Activated naive CD4-positive, alpha-beta T cell treated with anti-CD3 and anti-CD28 coated beads for 36 hours (primary cell): ENCODE measurements at places on chromosomes 2 and 18. TPM values are rescaled to one million over a fixed set of nuclear protein-coding genes. Genes with fewer than 3 reads are reported as not detected.

- DNase-seq: no peak
These were observed 116.5 kb upstream of the OTOS start for GRCh38 chr2:240256704-240257637.

- DNase-seq: no peak
These were observed 245.1 kb downstream of the NEDD4L start for GRCh38 chr18:58288921-58289797.

DNA sequence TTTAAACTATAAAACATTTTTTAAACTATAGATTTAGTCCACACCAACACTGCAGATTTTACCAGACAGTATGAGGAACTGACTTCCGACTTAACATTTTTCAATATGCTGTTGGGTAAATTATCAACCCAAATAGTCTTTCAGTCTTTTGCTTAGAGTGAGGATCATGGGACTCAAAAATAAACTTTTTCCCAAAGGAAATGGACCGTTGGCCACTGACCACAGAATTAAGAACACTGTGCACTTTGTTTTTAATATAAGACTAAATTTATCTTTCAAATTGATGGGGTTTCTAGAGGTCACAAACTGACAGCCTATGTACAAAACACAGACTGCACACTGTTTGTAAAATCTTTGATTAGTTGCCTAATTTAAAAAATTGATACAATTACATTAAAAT, 44.9 kb downstream of the FIGN start:
- no peak for DNase-seq

DNA sequence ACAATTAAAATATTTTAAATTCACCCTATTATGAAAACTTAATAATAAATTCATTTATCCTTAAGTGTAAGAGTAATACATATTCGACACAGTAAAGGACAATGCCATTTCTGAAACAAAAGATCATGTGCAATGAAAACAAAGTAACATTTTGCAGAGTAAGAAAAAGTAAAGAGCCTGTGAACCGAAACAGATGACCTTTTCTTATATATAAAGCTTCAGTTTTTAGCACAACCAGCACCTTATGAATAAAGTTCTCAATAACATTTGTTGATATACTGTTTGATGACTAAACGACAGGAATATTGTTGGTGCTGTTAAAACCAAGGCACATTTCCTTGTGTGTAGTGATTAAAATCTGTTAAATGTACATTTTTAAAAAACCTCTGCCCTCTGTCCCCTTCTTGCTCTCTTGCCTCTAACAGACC, 1.5 kb downstream of the PELI1 start:
- no peak for DNase-seq

GRCh38 chr2:232979871-232980461, 33.1 kb downstream of the NGEF start:
- DNase-seq: peak; percentile 7

DNA sequence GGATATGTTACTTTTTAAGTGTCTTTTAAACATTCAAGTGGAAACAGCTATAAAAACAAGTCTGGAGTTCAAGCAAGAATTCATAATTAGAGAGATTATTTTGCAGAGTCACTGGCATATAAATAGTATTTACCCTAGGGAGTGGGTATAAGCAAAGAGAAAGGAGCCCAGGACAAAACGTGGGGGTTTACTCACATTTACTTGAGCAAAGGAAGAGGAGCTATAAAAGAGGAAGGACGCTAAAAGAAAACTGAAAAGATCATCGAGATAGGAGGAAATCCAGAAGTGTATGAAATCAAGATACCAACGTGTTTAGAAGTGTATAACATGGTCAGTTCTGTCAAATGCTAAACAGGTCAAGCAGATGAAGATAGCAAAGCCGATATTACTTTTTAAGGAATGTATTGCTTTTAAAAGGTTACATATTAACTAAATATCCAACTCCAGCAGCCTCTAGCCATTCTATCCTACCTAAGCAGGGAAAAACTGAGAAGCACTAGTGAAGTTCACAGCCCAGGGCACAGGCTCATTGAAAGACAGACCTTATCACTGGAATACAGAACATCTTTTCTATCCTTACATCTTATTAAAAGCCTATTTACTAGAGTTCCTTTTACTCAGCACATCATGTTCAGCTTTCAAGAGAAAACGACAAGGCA, 8.6 kb downstream of the KANSL1L start:
- DNase-seq: no peak

The MYO3B gene
- total RNA-seq: not detected

- no peak for DNase-seq
These were observed 6.6 kb downstream of the CNNM4 start for GRCh38 chr2:96767135-96767871.

DNA sequence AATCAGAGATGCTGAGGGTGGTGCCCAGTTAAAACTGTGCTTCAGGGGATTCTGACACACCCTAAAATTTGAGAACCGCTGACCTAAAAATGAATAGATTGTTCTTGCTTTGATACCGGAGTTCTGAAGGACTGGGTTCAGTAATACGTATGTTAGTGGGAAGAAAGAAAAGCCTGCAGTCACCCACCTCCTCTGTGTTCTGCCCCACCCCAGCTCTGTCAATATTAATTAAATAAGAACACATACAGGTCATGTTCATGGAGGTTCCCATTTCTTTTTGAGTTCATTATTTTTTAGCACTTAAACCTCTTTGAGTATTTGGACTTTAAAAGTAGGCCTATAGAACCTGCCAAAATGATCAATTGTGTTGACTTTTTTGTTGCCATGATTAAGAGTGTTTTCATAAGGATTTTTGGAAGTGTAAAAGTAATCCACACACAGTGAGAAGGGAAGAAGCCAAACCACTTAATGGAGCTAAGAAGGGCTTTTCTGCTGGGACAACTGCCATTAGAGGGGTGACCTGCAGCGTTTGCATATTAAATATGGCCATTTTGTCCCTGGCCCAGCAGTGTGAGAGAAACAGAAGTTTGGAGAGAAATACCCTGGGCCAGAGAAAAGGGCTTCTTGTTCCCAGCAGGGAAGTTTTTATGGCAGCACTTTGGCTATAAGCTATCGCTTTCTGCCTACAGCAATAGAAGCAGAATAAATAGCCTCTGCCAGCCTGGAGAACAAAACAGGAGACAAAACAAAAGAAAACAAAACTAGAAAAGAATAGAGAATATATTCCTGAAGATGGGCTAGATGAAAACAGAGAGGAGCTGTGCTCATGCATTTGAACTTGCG, 80.7 kb upstream of the RNF152 start:
- no peak for DNase-seq

The TRABD2A gene
- total RNA-seq: 41.7 TPM

DNA sequence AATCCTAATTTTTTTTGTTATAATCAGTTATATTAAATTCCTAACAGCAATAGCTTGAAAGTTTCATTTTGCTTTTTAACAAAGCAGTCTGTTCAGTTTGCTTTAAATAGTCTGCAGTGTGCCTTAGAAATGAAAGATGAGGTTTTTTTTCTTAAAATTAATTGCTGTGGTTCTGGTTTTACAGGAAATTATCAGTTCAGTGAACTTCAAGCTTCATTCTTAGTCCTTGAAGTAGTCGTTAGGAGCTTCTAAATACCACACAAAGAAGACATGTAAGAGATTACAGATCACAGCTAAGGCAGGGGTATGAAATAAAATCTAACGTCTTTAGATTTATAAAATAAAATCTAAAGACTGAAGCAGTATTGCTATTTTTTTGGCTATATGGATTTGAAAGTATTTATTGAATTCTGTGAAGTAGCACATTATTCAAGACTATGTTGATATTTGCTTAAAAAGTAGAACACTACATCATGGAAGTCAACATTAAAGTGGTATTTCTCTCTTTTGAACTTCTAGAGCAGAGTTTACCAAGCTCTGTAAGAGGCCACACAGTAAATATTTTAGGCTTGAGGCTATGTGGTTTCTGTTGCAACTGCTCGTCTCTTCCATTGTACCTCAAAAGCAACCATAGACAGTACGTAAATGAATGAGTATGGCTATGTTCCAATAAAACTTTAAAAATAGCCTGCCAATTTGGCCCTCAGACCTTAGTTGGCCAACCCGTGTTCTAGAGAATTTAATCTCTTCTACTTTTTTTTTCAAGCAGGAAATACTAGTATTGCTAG, 81.5 kb upstream of the STON1 start:
- DNase-seq: no peak

The OSBPL6 gene
- total RNA-seq: 1.9 TPM

DNA sequence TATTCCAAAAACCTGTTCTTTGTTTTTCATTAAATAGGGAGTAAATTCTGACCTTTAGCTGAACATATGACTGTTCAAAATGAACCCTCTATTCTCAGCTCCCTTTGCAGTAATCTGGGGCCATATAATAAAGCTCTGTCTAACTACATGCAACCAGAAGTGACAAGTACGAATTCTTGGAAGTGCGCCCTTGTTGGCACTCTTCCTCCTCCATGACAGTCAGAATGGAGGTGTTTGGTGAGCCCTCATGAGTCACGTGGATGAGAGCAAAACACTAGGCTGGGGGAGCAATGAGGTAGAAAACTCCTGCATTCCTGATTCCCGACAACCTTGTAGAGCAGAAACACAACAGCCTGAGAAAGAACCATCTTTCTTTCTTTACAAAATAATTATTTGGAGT, 552.9 kb downstream of the FBXO15 start:
- DNase-seq: no peak

The ADGRF3 gene
- 3.0 TPM for total RNA-seq

The SIX3 gene
- not detected for total RNA-seq

The C2orf15 gene
- total RNA-seq: 1.6 TPM

- no peak for DNase-seq
These were observed 18.6 kb upstream of the RMC1 start for GRCh38 chr18:23484561-23485182.

The GREB1L gene
- total RNA-seq: not detected

The NTSR2 gene
- not detected for total RNA-seq

DNA sequence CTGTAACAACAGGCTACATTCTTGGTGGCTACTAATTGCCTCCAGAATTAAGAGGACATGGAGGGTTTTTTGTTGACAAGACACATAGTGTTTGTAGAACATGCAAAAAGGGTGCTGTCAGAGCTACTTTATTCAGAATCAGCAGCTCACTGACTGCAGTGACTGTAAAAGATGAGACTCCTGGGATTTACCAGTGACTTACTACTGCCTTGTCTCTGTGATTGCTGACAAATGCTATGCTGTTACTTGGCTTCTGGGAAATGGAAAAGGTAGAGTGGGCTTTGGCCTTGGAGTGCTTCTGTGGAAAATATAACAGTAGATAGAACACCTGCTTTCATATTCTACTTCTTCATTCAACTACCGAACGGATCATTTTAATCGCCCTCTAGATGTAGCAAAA, 47.8 kb downstream of the GREB1L start:
- DNase-seq: no peak

DNA sequence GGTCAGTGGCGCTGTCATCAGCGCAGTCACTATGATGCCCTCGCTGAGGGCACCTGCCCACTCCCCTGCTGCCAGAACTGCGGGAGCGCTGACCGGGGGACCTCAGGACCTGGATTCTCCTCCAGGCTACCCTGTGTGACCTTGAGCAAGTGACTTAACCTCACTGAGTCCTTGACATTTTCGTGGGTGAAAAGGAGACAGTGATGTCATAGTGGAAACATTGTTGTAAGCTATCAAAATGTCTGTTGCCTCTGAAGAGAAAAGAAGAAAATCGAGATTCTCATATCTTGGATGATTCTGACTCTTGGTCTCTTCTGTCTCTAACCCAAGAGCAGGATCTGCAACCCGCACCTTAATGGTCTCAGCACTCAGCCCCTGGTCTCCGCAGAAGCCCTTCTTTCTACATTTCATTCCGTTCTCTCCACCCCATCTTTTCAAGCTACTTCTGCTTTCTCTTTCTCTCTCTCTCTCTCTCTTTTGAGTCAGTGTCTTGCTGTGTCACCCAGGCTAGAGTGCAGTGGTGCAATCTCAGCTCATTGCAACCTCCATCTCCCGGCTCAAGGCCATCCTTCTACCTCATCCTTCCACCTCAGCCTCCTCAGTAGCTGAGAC, 978 bp upstream of the TUBA4A start:
- peak; percentile 67 for DNase-seq

- DNase-seq: no peak
These were observed 977.3 kb upstream of the CDH2 start for GRCh38 chr18:29154196-29154757.

- DNase-seq: no peak
These were observed 360.7 kb upstream of the CWC22 start for GRCh38 chr2:180367815-180368214.

The C1QL2 gene
- not detected for total RNA-seq

DNA sequence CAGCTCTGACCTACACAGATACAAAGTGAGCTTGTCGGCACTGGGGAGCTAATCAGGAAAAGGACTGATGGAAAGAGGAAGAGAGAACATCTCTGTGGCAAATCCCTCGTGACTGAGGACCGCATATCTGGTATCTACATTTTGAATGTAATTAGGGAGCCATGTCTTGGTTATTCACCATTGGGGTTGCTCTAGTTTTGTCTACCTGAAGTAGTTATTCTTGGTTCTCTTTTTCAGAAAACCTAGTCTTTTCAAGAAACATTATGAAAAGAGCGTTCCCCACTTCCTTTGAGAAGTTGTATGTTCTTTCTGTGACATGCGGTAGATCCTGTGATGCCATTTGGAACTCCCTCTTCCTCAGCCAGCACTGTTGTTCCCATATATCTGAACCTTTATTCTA, 104.4 kb downstream of the DOCK10 start:
- no peak for DNase-seq

DNA sequence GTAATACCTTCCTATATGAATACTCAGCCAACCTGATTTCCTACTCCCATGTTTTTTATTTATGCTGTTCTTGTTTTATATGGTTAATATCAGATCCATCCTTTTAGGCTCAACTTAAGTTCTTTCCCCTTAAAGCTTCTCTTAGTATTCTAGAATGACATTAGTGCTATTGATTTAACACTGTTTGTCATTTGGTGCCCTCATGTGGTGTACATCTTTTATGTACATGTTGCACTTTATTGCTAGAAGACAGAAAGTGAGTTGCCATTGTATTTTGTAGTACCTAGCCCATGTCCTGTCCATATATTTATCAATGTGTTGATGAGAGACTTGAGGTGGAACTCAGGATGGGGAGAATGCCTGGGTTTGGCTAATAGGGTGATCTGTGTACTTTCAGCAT, 2.5 kb downstream of the HTRA2 start:
- no peak for DNase-seq

- DNase-seq: peak; percentile 5
These were observed at the start of gene EFEMP1 for GRCh38 chr2:55923091-55923981. TSS of gene EFEMP1 (minus strand) at chr2:55923782. CDS start at chr2:55922440, 1,342 bp downstream.

The STARD6 gene
- not detected for total RNA-seq

- no peak for DNase-seq
These were observed 120.1 kb downstream of the NEB start for GRCh38 chr2:151614159-151614558.

The DSC2 gene
- total RNA-seq: not detected

DNA sequence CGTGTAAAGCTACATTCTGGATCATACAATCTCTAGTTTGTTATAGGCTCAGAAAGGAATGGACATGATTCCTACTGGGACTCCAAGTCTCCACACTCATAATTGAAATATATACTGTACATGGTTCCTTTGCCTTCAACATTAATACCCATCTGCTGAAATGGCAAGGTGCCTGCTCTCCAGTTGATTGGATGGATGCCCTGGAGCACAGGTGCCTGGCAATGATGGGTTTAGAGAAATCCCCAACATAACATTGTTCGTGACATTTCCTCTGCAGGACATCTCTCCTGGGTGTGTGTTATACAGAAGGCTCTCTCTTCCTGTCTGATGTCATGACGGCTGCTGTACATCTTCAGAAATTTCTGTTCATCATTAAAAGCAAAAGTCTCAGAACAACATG, 449.7 kb upstream of the CWC22 start:
- DNase-seq: no peak
